ENCODE measurements at places on chromosomes 2 and 18.

GRCh38 chr2:191302459-191303139 is 57.4 kb downstream of the MYO1B start:
- DNase-seq, result no peak

- no peak for DNase-seq
Measured at GRCh38 chr2:153872311-153873051, 759 bp downstream of the GALNT13 start.

DNA sequence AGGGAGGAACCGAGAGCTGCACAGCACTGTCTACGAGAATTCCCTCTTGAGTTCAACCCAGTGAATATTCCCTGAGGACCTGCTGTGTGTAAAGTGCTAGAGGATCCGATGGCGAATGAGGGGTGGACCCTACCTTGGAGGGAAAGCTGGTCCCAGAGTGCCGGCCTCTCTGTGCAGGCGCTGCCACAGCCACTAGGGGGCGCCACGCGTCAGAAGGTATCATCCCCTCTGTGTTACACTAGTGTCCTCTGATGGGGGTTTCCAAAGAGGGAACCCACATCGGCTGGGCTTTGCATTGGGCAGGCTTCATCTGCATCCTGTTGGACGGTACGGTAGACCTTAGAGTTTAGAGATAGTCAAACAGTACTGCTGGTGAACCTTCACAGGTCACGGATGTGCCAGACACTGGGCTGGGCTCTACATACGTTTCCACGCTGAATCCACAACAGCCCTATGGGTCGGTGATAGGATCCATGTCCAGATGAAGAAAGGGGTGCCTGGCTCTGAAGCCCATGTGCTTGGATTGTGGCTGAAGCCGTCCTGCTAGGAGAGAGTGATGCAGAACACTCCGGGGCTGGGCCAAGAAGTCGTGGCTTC is 39.0 kb downstream of the COA5 start:
- DNase-seq, result peak; percentile 64

- DNase-seq, result no peak
Measured at GRCh38 chr18:10416065-10416464, 38.4 kb upstream of the APCDD1 start.

- no peak for DNase-seq
Measured at GRCh38 chr2:12856934-12857601, 140.3 kb downstream of the TRIB2 start.

GRCh38 chr2:50181212-50181611 is 850.7 kb downstream of the NRXN1 start:
- DNase-seq, result no peak

GRCh38 chr2:88247531-88247930 is 77.4 kb downstream of the THNSL2 start:
- no peak for DNase-seq

DNA sequence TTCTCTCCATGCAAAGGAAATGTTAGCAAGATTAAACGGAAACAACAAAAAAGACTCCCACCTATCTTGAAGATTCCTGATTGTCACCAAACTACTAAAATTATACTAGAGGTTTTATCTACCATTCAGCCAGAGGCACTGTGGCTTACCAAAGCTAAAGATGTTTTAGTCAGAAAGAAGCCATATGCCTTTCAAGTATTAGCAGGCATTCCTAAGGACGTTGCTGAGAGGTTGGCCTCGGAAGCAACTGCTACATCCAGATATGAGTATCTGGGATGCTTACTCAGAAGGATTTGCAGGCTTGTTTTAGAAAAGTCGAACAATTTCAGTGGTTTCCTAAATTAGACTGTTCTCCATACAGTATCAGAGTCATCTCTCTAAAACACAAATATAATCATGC is 88.3 kb upstream of the UBE2E3 start:
- no peak for DNase-seq

- DNase-seq, result no peak
Measured at GRCh38 chr2:15173501-15173900, 387.6 kb downstream of the NBAS start.

DNA sequence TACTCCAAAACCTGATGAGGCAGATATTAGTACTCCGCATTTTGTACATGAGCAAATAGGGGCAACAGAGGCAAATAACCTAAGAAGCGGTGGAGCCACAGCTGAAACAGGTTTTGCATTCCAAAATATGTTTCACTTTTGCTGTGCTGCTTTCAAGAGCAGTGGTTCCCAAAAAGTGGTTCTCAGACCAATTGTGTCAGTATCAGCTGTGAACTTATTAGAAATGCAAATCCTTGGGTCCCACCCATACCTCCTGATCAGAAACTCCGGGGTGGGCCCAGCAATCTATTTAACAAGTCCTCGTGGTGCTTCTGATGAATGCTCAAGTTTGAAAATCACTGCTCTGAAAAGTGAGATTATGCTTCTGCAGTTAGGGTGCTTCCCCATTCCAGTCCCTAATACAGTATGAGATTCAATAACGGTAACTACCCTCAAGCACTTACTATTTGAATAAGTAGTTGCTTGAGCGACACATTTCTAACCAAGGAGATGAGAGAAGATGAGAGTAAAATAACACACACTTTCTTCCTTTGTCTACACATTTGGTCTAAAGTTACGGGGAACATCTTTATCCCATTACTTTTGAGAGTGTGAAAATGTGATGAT is 17.8 kb upstream of the TCF4 start:
- DNase-seq, result no peak

DNA sequence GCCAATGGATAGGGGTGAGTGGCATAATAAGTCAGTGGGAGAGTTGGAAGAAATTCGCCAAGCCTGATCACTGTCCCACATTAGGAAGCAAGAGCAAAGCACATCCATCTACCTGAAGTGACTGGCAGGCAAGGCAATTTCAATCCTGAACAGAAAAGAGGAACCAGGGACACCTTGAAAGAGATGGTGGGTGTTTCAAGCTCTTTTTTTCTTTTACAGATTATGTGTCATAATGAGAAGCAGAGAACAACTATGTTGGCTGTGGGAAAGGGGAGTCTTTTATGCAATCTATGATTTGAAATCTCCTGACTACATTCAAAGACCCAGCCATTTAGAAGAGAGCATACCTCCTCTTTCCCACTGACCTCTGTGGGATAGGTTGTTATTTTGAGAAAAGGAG is 63.5 kb downstream of the TGIF1 start:
- DNase-seq, result no peak

GRCh38 chr2:137963535-137964065 is 673 bp upstream of the HNMT start:
- no peak for DNase-seq

DNA sequence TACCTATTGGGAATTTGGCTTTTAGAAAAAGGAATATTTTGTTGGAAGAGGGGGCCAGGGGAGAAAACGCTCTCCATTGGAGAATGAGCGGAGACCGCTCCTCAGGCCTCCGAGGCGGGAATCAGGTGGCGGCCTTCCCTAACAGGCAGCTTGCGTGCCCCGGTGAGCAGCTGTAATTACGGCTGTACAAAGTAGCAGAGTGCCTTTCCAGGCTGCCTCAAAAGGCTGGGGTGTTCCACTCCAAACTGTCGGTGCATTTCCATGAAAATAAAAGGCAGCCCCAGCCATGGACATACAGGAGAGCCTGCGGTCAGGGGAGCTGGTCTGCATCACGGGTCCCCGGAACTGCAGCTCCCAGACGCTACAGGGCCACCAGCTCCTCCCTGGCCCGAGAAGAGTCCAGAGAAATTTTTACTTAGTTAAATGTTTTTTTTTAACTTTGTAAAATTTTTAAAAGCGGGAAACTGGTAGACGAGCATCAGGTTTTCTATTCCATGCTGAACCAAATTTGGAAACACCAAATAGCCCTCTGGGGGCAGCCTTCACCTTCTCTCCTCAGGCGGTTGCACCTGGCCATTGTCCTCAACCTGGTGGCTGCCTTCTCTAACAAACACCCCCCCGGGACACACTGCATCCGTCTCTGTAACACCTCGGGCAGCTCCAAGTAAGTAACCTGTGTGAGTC is 209.3 kb upstream of the SALL3 start:
- no peak for DNase-seq

DNA sequence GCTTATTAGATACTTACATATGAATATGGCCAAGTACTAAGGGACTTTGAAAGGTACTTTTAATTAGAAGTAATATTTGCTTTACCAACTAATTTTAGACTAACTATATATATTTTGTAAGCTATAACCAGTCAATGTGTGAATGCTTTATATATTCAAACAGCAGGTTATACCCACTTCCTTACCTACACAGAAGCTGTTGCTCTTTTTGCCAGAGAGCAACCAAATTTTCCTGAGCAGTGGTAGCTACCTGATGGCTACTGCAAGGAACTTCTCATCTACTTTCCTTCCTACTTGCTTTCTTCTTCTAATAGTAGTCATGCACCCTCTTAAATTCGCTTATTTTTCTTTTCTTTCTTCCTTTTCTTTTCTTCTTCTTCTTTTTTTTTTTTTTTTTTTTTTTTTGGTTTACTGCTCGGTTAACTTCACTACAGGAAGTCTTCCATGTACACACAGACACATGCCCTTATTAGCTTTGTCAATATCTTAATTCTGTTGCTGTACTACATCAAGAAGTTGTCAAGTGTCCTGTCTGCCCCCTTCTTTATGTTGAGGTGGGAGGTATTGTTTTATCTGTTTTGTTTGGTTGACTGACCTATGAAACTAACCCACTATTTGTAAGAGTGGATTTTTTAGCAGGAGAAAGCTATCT is 95.0 kb downstream of the EPC2 start:
- no peak for DNase-seq

Measured in activated T-cell treated with anti-CD3 and anti-CD28 coated beads for 48 hours (primary cell).